NCI-H1417 treated with DMSO at 0.1 percent for 48 hours (cell line): ENCODE measurements at places on chromosomes 6 and 20.

- DNase-seq, result no peak
Measured at GRCh38 chr6:105844275-105844883, 241.8 kb upstream of the PRDM1 start.

DNA sequence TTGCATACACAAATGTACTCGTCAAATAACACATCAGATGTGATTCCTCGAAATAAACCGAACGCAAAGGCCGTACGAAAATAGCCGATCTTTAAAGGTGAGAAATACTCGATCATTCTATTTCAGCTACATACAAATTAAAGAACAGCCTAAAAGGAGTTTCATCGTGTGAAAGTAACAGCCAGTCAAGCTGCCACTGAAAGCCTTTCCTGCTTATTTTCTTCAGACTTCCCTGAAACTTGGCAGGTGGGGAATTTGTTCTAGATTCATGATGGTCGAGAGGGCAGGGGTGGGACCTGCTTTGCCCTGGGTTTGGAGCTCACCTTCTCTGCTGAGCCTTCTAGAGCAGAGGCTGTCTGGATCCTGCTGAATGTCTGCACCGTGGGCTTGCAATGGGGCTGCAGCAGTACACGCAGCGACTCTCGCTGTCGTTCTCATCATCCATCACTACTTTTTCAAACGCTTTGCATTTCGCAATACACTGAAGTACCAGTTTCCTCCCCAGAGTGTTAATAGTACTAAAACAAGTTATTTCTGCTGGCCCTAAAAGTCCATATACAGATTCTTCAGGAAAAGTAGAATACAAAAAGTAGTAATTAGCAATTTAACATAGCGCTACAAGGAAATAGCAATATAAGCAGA is 16.2 kb downstream of the FOXC1 start:
- DNase-seq, result no peak

DNA sequence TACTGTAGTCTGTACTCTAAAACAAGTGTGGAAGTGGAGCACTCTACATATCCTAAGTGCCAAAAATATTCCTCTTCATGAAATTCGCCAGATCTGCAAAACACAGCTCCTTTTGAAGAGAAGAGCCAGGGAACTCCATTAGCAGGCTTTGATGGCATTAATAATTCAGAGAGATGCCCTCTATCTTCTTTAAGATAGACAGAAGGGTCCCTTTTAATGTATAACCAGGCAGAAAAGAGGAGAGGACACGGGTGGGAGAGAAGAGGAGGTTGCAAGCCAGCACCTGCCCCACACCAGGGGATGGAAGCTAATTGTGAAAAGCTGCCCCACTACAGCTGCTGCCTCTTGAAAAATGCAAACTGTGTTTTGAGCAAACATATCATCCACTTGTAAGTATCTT is 3.7 kb upstream of the RFPL4B start:
- DNase-seq, result peak; percentile 42

DNA sequence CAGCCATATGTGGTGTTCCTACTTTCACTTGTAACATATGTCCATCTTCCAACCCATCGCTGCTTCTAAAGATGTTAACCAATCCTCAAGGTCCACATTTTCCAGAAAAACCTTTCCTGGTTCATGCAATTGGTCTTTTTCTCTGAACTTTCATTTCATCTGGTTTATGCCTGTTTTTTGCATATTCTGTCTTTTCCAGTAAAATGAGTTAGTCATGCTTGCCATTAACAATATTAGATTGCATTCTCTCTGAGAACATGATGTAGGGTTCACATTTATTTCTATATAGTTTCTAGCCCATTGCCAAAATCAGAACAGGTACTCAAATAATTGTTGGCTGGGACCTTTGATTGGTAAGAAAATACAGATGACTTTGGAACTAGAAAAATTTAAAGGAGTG is 36.7 kb downstream of the HIVEP2 start:
- DNase-seq, result no peak

- DNase-seq, result no peak
Measured at GRCh38 chr6:159483259-159483658, 209.8 kb downstream of the SOD2 start.

DNA sequence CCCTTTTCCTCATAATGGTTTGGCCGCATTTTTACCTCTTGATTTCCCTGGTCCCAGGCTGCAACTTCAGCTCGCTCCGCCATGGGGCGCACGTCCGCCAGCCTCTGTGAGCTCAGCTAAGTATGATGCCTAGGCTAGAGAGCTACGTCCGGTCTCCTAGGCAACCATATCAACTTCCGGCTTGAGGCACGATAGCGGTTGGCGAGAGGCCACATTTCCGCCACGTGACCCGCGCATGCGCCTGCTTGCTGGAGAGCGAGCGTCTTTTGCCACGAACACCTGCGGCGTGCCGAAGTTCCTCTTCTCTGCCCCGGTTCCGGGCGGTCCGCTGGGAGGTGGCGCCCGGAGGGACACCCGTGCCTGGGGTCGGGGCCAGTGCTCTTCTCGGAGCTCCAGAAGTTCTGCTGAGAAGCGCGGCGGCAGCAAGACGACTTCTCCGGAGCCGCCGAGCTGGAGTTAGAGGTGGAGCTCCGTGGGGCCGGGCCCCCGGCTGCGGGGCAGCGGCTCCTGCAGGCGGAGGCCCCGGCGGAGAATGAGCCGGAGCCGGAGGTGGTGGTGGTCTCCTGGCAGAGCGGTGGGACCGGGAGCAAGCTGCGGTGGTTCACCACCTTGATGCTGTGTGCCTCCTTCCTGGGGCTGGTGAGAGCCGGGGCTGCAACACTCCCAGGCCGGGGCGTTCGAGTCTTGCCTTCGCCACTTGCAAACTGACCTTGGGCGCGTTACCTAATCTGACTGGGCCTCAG is 172.0 kb downstream of the SLC16A10 start:
- peak; percentile 90 for DNase-seq

DNA sequence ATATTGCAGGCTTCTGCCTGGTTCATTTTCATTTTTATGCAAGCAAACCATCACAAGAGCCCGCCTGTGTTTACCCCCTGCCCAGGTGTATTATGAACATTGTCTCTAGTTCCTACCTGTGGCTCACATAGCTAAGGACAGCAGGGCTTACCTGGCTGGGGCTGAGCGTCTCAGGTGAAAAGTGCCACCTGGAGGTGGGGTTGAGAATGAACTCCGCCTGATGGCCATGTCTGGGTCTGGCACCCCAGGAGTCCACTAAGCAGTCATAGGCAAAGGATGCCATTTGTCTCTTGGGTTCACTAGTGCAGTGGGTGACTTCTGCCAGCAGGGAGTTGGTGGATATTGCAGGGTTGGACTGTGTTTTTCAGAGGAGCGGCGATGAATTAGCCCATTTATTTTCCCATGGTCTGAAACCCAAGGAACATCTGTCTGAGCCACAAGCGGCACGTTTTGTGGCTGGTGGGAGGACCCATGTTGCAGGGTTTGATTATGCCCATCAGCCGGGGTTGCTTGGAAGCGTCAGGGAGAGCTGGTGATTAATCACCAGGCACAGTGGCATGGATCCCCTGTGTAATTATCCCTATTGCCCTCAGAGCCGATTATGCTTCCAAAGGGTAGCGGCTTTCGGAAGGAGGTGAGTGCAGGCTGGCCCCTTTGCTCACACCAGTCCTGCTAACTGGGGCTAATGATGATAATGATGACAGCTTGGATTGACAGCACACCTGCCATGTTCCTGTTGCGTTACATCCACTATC is 92.1 kb downstream of the CDH26 start:
- DNase-seq, result peak; percentile 96

DNA sequence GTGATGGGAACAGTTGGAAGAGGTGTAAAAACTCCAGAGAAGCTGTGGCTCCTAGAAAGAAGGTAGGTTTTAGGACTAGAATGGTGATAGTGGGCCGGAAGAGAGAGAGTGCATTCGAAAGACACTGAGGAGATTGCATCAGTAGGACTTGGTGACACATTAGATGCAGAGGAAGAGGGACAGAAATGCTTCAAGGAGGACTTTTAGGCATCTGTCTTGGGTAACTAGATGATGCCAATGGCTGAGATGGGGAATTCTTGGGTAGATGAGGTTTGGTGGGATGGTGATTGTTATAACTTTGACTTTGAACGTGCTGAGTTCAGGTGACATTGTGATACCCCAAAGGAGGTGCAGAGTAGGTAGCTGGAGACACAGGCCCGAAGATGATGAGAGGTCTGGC is 196.5 kb downstream of the GMPR start:
- no peak for DNase-seq

DNA sequence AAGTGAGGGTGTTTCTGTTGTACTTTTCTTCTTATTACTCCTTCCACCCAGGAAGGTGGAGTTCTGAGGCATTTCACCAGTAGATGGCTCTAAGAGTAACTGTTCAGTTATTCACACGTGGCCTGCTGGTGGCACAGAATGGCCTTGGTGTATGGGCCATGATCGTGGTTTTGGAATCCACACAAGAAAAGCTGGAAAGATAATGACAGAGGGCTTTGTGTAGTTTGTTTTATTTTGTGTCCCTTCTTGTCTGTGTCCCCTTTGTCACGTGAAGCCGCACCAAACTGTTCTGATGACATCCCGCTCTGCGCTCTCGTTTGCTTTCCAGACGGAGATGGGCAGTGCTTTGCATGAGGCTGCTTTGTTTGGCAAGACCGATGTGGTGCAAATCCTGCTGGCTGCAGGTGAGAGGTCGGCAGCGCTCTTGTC is 93.4 kb downstream of the ANKS1A start:
- no peak for DNase-seq
